ENCODE measurements at places on chromosomes 5 and 9.

GRCh38 chr5:83720836-83721537, at the start of gene HAPLN1:
HAPLN1 (minus strand) TSS chr5:83720855; CDS start chr5:83673523, 47,332 bp downstream.
- no peak for DNase-seq

GRCh38 chr5:5781335-5781734, 358.9 kb downstream of the ICE1 start:
- no peak for DNase-seq

GRCh38 chr5:91941588-91941987, 558.5 kb upstream of the ARRDC3 start:
- no peak for DNase-seq

- DNase-seq: no peak
These were observed 103.0 kb downstream of the NTRK2 start for GRCh38 chr9:84772511-84772910.

GRCh38 chr5:44719856-44720255, 88.9 kb upstream of the MRPS30 start:
- DNase-seq: no peak
